Mucosa of gallbladder (tissue), 1 donor: ENCODE measurements at places on chromosomes 6 and 20. TPM values are rescaled to one million over a fixed set of nuclear protein-coding genes. Genes with fewer than 3 reads are reported as not detected.

The RAET1G gene
- 0.52 TPM for total RNA-seq

The RBM12 gene
- total RNA-seq = 68.5 TPM

The CST3 gene
- total RNA-seq = 2,306 TPM

The MCM3 gene
- total RNA-seq = 32.2 TPM

The ACOT13 gene
- 29.0 TPM for total RNA-seq

The C6orf163 gene
- 2.6 TPM for total RNA-seq

The LPA gene
- 1.3 TPM for total RNA-seq

The RAMACL gene
- 1.1 TPM for total RNA-seq

The TAGAP gene
- 8.1 TPM for total RNA-seq

The HCRTR2 gene
- total RNA-seq = not detected

The PI3 gene
- not detected for total RNA-seq

The OLIG3 gene
- total RNA-seq = not detected

The RBM24 gene
- total RNA-seq = 4.2 TPM

The NRSN1 gene
- total RNA-seq = 0.12 TPM

The CCN5 gene
- 1.6 TPM for total RNA-seq

The NKX2-2 gene
- not detected for total RNA-seq

The C6orf52 gene
- 0.69 TPM for total RNA-seq

The STMN3 gene
- total RNA-seq = 11.1 TPM

The TREML2 gene
- total RNA-seq = not detected

The C6orf58 gene
- total RNA-seq = not detected

The UBD gene
- total RNA-seq = not detected

The ERMARD gene
- total RNA-seq = 18.7 TPM

The SPATA25 gene
- total RNA-seq = 2.8 TPM

The ZNF391 gene
- total RNA-seq = 1.9 TPM

The TMEM74B gene
- total RNA-seq = 2.0 TPM

The EFCAB8 gene
- 0.20 TPM for total RNA-seq

The EDN3 gene
- total RNA-seq = 7.7 TPM

The PAX1 gene
- not detected for total RNA-seq

The POFUT1 gene
- total RNA-seq = 35.4 TPM

The TMEM244 gene
- total RNA-seq = not detected

The PAK5 gene
- 12.5 TPM for total RNA-seq

The SASH1 gene
- total RNA-seq = 24.3 TPM

The HSPA1L gene
- total RNA-seq = 2.8 TPM

The CFB gene
- total RNA-seq = 476 TPM

The SLC25A27 gene
- 28.9 TPM for total RNA-seq

The NINL gene
- 20.8 TPM for total RNA-seq

The NCOA5 gene
- 27.0 TPM for total RNA-seq

The RIPPLY2 gene
- not detected for total RNA-seq

The VPS16 gene
- total RNA-seq = 43.2 TPM

The RIN2 gene
- total RNA-seq = 88.7 TPM

The TBC1D20 gene
- total RNA-seq = 36.9 TPM

The LTA gene
- total RNA-seq = 1.9 TPM

The KCNK16 gene
- not detected for total RNA-seq

The C4B gene
- total RNA-seq = 155 TPM
